ENCODE measurements at places on chromosomes 3 and 15.

DNA sequence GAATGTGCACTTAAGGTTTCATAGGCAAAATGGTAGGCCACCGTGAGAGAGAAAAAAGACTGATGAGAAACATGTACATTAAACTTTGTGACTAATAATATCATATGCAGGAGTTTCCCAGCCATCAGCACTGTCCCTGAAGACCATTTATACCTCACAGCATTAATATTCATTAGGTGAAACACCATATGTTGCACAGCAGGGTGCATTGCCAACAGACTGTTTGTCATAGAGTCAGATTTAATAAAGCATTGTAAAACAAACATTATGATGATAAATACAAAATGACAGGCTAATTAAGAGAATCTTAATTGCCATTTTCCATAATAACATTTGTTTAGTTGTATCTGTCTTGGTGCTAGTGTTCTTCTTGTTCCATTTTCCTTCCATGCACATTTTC is 578.3 kb downstream of the EPHA3 start:
- no peak for DNase-seq

- no peak for DNase-seq
Observed at GRCh38 chr15:70762469-70763119, 764 bp downstream of the UACA start.

- no peak for DNase-seq
Observed at GRCh38 chr15:36210426-36210825, 369.0 kb upstream of the CDIN1 start.

GRCh38 chr3:150096700-150097587 is 126.2 kb upstream of the PFN2 start:
- DNase-seq: no peak

GRCh38 chr3:181629029-181629428 is 82.7 kb upstream of the SOX2 start:
- DNase-seq: no peak

GRCh38 chr3:141332416-141332815 is 35.9 kb upstream of the ZBTB38 start:
- DNase-seq: no peak

GRCh38 chr3:157082305-157082982 is 77.5 kb downstream of the CCNL1 start:
- no peak for DNase-seq

DNA sequence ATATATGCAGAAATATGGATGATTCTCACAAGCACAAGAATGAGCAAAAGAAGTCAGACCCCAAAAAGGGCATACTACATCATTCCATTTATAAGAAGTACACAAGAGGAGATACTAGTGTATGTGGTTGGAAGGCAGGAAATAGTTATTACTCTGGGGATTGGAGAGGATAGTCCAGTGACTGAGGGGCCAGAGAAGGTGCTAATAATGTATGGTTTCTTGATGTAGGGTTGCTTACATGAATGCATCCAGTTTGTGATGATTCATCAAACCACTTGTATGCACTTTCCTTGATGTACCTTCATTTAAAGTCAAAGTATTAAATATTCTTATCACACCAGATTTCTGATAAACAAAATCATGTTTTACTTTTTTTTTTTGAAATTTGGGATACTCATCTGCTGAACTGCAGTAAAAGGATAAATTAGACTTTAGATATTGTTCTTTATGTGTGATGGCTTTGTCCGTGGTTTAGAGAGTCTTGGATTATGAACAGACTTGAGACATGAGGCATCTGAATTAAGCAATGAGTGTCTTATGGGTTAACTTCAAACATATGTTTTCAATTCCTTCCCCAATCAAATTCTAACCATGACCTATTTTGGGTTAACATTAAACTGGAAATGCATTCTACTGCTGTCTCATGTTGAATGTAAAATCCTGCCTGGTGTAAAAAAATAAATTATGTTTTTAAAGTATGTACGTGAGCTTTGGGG is 171.2 kb downstream of the SEMA6D start:
- no peak for DNase-seq

- no peak for DNase-seq
Observed at GRCh38 chr3:178767581-178767980, 231.3 kb downstream of the KCNMB2 start.

DNA sequence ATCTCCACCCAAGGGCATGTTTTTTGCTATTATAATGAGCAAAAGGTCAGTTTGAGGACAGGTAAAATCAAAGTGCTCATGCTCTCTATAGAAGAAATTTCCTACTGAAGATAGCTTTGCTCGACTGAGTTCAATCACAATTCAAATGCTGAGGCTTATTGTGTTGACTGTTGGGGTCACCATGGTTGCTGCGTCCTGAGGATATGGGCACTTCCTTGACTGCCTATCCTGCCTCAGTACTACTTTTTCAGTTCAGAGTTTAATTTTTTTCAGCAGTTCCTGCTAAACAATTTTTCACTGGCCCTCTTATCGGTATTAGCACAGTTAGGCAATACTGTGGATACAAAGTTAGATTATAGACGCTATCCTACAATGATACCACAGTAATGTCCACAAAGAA is 3.8 kb upstream of the CMTM6 start:
- no peak for DNase-seq

DNA sequence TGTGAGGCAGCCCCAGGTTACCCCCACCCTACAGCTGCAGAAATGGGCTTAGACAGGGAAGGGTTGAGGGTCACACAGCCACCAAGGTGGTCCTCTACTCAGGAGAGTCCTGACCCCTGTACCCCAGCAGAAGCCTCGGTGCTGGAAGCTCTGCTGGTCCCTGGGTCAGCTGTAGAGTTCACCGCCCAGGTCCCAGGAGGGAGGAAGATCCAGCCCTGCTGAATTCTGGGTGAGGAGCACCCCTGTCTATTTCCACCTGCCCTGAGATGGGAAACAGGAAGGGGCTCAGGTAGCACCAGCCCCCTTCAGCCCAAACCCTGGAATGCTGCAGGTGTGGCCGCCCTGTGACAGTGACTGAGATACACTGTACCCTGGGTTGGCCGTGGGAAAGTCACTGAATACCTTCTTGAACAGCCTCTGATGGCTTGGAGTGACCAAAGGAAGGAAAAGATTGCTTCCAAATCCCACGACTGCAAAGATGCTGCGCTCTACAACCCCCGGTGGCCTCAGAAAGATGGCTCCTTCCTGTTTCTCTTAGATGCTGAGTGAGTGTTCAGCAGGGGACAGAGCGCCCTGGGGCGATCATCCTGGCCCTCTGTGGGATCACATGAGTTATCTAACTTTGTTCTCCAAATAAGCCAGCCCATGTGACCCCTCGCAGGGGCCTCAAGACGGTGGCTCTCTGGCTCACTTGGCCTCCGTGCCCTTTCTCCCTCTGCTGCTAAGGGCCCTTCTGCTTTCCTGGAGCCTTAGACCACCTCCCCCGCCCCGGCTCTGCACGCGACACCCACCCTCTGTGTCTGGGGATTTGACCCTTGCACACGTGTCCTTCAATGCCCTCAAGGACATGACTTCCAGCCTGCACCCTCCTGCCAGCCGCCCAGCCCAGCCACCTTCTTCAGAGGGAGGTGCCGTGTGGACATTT is 141.9 kb downstream of the NSMCE3 start:
- DNase-seq: no peak

GRCh38 chr15:78003539-78004008 is 73.9 kb downstream of the TBC1D2B start:
- DNase-seq: no peak

DNA sequence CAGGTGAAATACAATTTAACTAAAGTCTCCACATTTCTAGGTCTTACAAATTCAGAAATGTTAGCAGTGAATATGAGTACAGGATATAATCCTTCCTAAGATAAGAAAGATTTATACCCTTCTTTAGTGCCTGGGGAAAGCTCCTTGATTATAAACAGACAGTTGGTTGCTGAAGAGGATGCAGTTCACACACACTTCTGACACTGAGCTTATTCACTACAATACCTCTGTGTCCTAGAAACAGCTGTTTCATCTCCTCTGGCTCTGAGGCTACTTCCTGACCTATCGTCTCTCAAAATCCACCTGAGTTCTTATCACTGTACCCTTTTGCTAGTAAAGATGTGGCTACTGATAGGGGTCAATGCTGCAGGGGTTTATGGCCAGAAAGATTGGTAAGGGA is 57.1 kb downstream of the TP63 start:
- no peak for DNase-seq

- peak; percentile 4 for DNase-seq
Observed at GRCh38 chr3:147412261-147412916, 3.2 kb downstream of the ZIC1 start.

DNA sequence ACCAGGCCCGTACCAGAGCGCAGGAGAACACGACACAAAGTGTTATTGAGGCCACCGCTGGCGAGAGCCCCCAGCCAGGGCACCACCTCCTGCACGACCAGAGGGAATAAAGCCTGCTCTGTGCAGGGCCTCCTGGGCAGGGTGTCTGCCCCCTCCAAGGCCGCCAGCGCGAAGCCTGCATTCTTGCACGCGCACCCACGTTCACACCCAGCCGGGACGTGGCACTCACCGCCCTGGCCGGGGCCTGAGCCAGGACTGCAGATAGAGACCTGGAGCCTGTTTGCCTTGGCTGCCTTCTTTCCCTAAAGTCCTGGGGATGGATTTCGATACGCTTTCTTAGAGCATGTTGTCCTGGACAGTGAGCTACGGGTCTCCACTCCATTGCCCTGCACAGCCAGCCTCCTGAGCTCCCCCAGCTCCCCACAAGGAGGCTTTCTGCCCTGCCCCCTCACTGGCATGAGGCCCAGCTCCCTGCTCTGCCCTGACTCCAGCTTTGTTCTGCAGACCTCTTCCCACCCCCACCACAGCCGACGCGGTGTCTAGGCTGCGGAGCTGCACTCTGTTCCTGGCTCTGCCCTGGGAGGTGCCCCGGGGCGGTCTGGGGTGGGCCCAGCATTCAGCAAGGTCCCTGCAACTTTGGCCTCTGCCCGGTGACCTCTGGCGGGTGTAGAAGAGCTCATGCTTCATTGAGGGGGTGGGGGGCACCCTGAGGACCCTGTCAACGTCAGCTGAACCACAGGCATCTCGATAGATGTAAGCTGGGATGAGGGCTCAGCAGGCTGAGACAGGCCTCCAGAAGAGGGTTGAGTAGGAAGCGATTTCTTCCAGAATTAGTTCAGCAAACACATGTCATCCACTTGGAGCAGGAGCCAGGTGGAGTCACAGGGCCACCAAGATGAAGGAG is 145.0 kb downstream of the LRRK1 start:
- DNase-seq: no peak

- DNase-seq: no peak
Observed at GRCh38 chr3:48899273-48899672, 591 bp upstream of the SLC25A20 start.

DNA sequence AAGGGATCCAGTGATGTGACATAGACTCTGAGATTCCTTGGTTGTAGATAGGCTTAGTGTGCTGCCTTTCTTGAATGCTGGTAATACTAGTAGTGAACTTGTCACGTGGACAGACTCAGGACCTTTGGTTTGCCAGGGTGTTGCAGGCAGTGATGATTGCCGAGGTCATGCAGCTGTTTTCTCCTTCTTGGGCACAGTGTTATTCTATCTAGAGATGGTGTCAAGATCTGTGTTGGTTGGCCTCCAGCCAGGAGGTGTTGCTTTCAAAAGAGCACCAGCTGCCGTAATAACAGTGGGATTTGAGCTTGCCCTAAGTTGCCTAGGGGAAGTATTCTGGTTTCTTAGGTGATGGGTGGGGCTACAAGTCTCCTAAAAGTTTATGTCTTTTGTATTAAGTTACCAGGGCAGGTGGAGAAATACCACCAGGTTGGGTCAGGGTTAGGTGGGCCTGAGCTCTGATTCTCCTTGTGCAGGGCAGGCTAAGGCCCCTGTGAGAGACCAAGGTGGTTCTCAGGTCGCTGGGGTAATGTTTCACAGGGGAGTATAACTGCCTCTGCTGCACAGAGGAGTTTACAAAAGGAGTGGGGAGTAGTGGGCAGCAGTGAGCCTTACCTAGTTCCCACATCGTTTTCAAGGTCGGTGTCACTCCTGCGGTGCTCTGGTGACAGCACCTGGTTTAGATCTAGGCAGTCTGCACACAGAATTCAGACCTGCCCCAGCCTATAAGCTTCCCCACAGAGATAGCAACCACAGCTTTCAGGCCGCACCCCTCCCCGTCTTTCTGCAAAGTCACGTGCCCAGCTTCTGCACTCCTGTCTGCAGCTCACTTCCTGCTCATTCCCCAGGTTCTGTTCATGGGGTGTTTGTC is 350.3 kb downstream of the DOCK3 start:
- DNase-seq: no peak

- DNase-seq: no peak
Observed at GRCh38 chr3:126107203-126107939, 23.4 kb upstream of the SLC41A3 start.

DNA sequence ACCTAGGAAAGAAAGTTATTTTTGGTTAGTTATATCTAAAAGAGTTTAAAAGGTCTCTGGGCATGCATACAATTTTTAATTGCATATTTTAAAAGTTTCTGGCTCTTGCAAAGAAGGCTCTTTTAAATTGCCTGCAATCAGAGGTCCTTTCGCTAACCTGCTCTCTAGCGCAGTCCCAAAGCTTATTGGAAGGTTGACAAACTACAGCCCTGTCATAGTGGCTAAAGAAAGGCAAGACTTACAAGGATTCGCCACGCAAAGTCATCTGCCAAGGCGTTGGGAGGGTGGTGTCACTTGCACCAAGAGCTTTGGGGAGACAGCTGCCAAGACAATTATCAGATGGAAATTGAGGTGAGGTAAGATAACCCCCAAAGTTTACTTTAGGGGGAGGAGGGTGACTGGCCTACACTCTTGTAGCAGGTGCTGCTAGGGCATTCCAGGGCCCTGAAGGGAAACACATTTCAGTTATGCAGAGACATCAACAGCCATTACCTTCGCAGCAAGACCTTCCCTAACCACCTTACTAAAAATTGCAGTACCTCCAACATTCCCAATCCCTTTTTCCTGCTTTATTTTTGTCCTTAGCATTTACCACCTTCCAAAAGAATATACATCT is 606.2 kb downstream of the MAGI1 start:
- no peak for DNase-seq

DNA sequence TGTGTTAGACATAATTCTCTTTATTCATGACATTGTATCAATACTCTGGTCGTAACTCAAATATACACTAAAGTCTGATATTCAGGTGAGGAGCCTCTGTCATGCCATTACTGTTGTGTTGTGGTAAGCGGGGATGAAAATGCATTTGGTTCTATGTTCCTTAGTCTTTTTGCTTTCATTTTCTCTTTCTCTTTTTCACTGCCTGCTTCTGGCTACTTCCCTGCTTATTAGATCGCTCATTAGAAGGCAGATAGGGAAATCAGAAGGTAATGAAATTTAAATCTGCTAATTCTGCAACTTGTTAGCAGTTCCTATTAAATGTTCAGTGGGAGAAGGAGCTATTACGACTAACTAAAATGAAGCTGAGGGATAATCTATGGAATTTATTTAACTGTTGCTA is 345.0 kb downstream of the GRM7 start:
- no peak for DNase-seq

- DNase-seq: peak; percentile 83
Observed at GRCh38 chr15:74053941-74054529, 28.3 kb downstream of the GOLGA6A start.
